ENCODE measurements at places on chromosomes 11 and 22.

DNA sequence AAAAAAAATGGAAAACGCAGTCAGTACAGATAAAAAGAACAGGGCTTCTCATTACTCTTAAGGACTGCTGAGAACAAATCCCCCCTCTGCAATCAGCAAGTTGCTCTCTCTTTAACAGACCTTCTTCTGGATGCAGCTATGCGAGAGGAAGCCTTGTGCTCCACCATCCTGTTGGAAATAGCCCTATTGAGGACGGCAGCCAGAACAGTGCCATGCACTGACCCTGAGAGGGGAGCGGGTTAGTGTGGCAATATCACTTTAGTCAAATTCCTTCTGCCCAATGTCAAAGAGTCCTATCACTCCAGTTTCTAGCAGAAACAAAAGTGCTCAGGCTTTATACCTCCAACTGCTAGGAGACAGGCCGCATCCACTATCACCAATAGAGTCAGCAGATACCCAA is 6.9 kb downstream of the RBM4B start:
- DNase-seq, result no peak

DNA sequence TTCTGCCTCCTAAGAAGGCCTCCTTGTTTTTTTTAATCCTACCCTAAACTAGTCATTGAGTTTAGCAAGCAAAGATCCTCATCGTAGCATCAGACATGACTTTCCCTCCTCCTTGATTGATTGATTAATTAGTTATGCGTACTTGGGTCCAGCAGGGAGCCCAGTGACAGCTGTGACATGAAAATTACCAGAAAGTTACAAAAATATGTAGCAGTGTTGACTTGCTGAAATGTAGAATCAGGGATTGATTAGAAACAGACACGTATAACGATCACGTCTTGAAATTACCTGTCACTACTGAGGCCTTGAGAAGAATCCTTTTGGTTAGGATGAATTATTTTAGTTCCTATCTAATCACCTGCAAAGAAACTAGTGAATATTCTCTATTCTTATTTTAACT is 167.4 kb upstream of the MPPED2 start:
- no peak for DNase-seq

DNA sequence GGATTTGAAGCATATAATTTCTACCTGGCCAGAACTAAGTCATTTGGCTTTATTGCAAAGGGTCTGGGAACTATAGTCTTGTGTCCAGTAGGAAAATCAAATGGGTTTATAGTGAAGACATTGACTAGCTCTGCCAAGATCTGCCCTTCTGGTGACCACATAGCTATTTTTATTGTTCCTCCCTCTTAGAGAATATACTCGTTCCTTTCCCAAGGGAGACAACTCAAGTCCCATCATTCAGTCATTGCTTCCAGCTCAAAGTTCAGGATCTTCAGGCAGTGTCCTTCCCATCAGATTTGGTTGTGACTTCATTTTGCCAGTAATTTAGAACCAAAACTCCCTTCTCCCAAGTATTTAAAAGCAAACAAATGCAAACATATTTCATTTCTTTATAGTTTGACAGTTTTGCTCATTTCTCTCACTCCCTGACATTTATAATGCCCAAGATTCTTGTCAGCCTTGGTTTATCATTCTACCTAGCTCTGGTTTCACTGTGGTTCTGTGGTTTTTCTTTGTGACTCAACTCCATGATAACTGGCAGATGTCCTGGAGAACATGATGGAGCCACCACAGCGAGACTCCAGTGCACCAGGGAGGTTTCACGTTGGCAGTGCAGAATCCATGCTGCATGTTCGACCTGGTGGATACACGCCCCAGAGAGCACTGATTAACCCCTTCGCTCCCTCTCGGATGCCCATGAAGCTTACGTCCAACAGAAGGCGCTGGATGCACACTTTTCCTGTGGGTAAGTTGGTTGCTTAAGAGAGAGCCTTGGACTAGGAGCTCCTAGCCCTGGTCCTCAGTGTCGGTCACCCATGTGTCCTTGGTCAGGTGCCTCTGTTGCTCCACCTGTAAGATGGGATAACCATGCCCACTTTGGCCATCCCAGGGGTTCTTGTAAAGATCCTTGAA is 64.9 kb downstream of the DEPDC5 start:
- no peak for DNase-seq

DNA sequence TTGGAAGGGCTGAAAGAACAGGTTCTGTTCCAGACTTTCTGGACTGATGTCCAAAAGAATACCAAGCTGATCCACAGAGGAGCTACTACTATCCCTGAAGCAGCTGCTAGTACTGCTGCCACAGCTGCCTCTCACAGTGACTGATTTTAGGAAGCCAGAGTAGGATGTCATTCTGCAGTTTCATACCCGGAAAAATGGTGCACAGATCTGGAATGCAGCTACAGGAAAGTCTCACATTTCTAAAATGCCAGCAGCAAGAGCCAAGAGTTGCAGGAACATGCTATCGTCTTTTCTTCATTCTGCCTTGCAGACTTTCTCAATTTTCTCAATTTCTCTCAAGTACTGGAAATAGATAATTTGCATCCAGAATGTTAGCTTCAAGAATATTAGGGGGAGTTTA is 19.4 kb upstream of the CCDC179 start:
- DNase-seq, result no peak

DNA sequence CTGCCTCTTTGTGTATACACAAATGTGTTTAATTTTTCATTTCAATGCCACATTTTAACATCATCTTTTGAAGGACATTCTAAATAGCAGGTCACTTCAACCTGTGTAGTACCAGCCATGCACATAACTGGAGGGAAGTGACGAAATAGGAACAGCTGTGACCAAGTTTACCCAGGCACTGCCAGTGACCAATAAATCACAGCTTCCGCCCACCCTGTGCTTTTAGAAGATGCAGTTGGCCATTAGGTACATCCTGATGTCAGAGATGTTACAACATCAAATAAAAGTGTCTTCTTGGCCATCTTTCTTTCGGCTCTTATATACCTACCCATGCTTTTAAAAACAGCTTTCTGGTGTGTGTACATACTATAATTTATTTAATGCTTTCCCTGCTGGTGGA is 7.8 kb downstream of the LDLRAD3 start:
- no peak for DNase-seq

GRCh38 chr22:20450551-20450906 is 12.9 kb upstream of the SCARF2 start:
- DNase-seq, result no peak

GRCh38 chr11:106706355-106706754 is 311.9 kb downstream of the GUCY1A2 start:
- no peak for DNase-seq

DNA sequence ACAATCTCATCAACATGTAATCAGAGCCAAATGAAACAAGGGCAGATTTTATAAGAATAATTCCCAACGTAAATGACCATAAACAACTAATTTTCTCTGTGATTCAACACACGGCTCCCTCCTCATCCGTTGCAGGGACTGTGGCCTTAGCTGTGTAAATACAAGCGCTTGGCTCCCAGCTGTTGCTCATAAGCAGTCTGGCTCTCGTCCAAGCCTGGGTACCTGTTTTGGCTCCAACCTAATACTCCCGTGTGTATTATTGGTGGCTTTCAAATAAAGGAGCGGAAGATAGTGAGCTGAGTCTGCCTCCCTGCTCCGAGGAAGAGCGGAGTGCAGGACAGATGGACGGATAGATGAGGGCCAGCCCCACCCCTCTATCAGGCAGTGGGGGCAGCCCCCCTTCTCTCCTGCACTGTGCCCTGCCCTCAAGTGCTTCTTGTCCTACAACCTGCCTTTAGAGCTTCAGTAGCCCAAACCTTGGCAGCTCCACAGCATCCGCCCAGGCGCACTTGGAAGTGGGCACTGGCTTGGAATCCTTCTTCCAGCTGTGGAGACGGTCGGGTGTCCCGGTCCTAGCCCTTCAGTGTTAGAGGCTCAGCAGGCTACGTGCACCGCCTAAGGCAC is 670.9 kb downstream of the BRD1 start:
- DNase-seq, result no peak

- DNase-seq, result no peak
These were observed 109.5 kb downstream of the BBOX1 start for GRCh38 chr11:27150098-27150497.

Measured in hematopoietic multipotent progenitor cell treated with erythropoietin and hydrocortisone succinate and interleukin-3 and kit ligand, for 15 days (in vitro differentiated cells).